CD4-positive, CD25-positive, alpha-beta regulatory T cell (primary cell): ENCODE measurements at places on chromosomes 2 and 18. TPM values are rescaled to one million over a fixed set of nuclear protein-coding genes. Genes with fewer than 3 reads are reported as not detected.

Gene GREB1L
- not detected for polyA plus RNA-seq

Gene ITPRID2
- polyA plus RNA-seq = 5.5 TPM

Gene ASTL
- polyA plus RNA-seq = not detected

DNA sequence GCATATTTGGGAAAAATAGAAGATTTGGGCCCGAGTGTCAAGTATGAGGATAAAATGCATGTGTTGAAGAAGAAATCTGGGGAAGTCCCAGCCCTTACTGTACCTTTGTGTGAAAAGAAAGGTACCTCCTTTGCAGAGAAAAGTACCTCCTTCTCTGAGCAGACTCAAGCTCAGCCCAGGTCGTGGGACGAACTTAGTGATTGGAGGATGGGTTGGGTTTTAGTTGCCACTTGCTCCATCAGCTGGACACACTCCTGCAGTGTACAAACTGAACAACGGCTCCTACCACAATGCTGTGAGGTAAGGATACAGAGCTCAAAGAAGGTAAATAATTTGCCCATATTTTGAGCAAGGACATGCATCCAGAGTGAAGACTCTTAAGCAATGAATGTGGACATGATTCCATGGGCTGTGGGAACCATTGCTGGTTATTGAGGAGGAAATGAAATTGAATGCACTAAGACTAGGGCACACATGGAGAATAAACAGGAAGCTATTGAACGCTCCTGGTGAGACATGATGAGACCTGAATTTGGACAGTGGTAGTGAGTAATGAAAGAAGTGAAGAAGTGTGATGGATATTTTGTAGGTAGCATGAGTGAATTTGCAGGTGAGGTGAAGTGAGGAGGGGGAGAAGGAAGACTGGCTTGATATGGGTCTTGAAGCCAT lies 49.8 kb upstream of the IL1RL1 start:
- DNase-seq = no peak

DNA sequence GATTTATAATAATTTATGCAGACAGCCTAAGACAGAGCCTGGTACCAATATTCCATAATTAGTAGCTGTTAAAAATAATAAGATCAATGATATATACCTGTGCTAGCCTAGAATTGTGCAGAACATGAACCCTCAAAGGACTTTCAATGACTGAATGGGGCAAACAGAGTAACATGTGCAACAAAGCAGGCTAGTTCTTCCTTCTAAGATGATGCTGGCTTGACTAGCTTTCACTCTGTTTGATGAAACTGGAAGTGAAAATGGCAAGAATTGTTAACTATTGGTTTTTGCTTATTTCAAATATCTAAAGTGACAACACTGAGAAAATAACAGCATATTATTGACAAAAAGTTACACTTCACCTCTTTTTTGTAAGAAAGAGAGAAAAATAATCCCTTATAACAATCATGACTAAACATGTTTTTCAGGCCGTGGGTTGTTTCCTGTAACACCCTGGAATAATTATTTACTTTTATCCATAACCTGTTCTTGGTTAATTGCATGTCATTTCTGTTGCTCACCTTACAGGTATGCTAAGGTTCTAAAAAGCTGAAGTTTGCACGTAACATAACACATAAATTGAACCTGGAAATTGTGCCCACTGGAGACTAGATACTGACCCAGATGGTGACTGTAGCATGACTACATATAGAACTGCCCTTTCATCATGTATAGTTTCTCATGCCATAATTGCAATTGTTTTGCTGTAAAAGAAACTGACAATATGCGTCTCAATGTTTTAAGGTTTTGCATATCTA lies 108.7 kb downstream of the C18orf54 start:
- DNase-seq = no peak

DNA sequence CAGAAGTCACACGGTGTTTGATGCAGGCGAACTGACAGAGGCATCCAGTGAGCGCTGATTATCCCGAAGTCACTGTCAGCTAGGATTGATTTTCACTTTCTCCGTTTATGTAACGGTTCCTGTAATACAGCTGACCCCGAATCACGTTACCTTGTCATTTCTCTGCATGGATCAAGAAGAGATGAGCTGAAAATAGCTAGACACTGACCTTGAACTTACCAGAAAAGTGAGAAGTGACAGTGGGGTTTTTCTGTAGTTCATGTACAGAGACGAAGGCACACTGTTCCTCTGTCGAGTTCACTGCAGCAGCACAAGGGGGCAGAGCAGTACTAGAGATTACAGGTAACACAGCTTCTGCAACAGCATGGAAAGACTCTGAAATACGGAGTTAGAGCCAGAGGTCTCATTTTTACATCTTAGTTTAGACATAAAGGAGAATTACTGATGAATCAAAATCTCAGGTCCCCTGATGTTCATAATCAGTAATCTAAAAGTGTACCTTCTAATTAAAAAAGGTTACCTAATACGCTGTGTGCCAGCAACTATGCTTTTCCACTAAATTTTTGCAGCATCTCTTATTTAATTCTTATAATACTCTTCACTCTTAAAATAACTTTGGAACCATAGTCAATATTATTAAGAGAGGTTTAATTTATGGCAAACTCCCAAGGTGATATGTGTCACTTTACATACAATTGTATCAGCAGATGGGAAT lies 33.1 kb downstream of the ARHGAP15 start:
- peak; percentile 67 for DNase-seq

- no peak for DNase-seq
These were observed 274.9 kb upstream of the GALNT5 start for GRCh38 chr2:156982615-156983014.

DNA sequence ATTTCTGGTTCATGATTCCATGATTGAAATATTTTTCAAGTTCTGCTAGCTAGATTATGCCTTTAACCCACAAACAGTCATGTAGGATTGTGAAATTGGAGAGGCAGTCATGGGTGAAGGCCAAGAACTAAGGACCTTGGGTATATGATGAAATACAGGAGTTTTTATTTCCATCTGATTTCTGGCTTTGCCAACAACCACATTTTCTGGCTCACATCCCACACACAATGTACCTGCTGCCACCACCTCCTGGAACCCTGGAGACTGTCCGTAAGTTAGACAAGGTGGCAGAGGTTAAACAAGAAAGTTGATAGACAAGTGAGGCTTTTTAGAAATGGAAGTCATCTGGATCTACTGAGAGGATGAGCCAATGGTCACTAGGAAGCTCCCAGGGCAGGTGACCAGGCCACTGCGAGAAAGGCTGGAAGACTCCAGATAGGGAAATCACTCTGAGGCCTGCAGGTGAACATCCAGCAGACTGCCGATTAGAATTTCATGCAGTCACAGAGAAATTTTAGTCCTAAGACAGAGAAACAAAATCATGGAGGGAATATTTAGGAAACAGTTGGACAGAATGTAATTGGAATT lies 402.0 kb downstream of the ALK start:
- DNase-seq = no peak

GRCh38 chr18:3511980-3512379 lies 62.0 kb downstream of the TGIF1 start:
- no peak for DNase-seq

- no peak for DNase-seq
These were observed 135.3 kb downstream of the PXDN start for GRCh38 chr2:1609040-1609439.

DNA sequence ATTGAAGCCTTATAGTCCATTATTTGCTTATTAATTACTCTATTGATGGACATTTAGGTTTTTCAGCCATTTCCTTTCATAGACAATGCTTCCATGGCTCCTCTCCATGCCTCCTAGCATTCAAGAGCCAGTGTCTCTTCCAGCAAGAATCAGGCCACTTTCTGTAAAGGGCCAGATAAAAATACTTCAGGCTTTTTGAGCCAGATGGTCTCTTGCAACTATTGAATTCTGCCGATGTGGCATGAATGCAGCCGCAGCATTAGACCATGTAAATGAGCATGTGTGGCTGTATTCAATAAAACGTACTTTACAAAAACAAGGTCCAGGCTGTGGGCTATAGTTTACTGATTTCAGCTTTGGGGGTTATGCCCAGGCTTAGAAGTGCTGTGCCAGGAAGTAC lies 38.5 kb downstream of the TRAF3IP1 start:
- DNase-seq = no peak

GRCh38 chr18:4299395-4299794 lies 155.7 kb downstream of the DLGAP1 start:
- DNase-seq = no peak
